NCI-H510A (cell line): ENCODE measurements at places on chromosomes 16 and 17.

- DNase-seq = no peak
Measured at GRCh38 chr17:44967026-44967906, 837 bp downstream of the C1QL1 start.

DNA sequence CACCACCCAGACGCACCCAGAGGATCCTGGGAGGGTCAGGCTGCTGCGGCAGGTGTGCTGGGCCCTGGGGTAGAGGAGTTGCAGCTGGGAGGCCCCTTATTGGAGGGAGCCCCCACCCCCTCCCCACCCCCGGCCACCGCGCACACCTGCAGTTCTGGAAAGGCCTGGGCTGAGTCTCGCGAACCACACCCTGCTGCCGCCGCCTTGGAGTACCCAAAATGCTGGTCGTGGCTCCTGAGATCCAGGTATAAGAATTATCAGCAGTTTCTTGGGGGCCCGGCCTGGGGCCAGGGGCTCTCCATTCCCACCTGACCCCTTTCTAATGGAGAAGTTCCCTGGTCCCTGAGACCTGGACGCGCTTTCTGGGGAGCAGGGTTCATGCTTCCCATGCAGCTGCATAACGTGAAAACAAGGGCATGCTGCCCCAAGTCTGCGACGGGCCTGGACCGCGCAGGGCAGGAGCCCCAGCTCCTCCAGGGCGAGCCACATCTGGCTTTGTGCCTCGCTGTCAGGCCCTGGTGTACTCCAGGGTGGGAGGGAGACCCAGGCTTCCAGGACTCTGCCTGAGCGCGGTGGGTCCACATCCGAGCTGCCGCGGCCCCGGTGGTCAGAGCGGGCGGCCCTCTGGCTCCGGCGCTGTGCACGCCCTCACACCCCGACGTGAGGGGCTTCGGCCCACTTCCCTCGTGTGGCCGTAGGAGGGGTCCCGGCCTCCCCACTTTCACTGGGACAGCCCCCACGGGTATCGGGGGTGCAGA lies 7.3 kb upstream of the SNAI3 start:
- DNase-seq = no peak

DNA sequence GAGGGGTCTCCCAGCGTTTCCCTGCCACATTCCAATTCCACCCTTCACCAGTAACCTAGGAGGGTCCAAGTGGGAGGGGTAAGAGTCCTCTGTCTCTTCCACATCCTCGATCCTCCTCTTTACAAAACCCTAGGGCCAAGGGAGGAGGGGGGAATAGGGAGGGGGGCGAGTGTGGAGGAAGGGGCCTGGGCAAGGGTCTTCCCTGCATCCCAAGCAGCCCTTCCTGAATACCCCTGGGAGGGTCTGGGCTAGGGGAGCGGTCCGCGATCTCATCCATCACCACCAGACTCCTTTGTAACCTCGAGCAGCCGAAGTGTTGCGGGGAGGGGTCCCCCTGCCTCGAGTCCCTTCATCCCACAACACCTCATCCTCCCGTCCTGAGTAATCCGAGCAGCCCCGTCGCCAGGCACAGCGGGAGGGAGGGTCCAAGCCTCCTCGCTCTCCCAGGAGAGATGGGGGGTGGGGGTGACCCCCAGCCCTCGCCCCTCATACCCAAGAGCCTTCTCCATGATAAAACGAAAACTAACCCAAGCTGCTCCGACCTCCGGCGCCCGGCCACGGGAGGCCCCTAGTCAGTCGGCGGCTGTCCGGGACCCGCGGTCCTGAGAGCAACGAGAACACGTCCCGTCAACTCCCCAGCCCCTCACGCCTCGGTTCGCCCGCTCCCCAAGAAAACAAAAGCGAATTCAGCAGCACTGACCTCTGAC lies 502 bp downstream of the SMPD3 start:
- DNase-seq = no peak

- DNase-seq = no peak
Measured at GRCh38 chr16:82049484-82049883, 14.4 kb downstream of the HSD17B2 start.

DNA sequence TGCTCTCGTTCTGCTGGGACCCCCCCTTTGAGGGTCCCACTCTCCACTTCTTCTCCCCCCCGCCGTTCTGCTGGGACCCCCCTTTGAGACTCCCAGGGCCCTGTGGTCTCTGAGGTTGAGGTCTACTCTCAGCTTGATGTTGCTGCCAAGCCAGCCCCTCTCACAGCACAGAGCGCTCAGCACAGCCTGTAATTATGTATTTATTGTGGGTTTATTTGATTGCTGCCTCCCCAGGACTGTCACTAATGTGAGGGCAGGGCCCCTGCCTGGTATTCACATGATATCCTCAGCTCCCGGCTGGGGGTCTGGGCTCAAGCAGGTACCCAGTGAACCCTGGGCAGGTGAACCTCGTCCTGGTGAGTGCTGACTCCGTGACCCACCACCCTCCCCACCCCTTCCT lies 35.4 kb downstream of the ACTG1 start:
- DNase-seq = no peak

- DNase-seq = no peak
Measured at GRCh38 chr17:76879691-76880090, 11.5 kb downstream of the MGAT5B start.

GRCh38 chr17:2253768-2254406 lies 49.7 kb downstream of the SMG6 start:
- no peak for DNase-seq

DNA sequence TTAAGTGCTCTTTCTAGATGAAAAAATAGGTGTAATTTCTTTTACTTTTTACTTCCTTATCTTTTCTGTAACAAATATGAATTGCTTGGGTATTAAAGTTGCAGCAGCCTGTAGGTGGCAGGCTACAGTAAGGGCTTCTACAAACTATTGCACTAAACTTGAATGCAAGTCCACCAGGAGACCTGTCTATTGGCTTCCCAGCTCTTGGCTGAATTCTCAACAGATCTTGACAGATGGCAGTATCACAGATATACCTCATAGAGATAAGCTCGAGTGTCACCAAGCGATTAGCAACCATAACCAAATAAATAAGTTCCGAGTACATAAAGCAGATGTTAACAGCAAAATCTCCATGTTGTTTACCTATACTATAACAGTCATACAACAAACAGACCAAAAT lies 5.9 kb downstream of the BBS2 start:
- no peak for DNase-seq

DNA sequence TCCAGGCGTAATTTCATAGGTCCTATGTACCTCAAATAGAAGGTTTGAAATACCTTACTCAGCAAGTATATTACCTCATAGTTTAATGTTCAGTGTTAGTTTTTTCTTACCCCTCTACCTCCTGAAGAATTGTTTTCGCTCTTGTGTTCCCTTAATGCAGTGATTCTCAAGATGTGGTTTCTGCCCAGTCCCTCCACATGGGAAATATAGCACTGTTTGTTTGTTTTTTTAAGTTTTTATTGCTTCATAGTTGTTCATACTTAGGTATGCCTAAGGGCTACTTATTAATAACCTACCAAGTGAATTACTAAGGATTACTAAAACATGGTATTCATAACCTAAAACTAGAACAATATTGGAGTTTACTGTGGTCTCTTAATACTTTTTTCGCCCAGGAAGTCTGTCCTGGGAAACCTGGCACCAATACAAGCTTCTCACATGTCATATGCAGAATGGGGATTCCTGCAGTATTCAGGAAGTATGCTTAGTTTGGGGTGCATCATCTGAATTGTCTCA lies 5.0 kb downstream of the RSPRY1 start:
- DNase-seq = no peak

DNA sequence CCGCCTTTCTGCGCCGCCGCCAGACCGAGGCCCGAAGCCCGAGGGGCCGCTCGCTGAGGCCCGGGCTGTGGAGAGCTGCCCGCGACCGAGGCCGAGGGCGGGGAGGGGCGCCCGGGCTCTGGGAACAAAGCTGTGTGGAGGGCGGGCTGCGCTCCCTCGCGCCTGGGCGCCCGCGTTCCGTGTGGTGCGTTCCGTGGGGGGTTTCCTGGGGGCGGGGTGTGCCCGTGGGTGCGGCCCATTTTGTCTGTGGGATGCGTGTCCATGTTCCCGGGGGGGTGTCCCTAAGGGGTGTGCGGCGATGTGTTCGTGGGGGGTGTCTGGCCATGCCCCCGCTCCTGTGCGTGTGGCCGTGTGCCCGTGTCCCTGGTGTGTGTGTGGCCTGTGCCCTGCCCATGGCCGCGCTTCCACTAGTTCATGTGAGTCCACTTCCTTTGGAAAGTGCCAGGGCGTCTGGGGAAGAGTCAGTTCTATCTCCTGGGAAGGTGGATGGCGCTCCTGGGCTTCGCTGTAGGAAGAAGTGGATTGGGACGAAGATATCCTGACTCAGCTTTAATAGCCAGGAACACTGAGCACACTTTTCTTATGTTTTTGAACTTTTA lies 520 bp downstream of the JPT2 start:
- DNase-seq = peak; percentile 11

GRCh38 chr17:40107522-40108174 lies 7.3 kb upstream of the NR1D1 start:
- no peak for DNase-seq

GRCh38 chr17:39679521-39680192 lies 8.2 kb downstream of the PGAP3 start:
- no peak for DNase-seq

DNA sequence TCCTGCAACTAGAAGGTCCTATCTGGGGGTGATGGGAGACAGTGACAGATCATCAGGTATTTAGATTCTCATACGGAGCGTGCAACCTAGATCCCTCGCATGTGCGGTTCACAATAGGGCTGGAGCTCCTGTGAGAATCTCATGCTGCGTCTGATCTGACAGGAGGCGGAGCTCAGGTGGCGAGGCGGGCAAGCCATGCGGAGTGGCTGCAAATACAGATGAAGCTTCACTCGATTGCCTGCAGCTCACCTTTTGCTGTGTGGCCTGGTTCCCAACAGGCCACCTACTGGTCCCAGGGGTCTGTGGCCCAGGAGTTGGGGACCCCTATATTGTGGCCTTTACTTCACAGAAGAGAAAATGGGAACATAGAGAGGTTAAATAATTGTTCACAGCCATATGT lies 200.4 kb downstream of the IRF8 start:
- DNase-seq = no peak

- peak; percentile 80 for DNase-seq
Measured at GRCh38 chr17:48261297-48261880, 153.8 kb downstream of the SNX11 start.

- DNase-seq = no peak
Measured at GRCh38 chr17:80000981-80001775, 34.5 kb downstream of the TBC1D16 start.

DNA sequence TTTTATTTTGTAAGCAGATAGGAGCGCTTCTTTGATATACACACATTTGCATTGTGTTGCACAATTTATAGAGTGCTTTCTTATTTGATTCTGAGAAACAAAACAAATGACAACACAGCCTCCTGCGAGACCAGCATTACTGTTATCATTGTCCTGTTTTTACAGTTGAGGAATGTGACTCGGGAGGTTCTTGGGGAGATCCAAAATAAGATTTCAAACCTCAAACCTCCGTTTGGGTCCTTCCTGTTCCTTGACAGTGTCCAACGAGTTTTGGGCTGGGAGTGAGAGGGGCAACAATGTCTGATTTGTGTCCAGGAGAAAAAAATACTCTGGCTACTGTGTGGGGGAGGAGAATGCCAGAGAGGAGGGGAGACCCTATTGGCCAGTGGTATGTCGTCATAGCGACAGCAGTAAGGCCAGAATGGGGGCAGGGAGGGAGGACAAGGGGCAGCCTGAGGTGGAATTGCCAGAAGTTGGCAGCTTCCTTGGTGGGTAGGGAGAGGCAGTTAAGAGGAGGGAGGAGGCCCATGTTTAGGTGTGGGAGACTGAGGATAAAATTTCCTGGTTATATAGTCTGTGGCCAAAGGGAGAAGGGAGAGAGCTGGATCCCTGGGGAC lies 45.5 kb downstream of the TMEM132E start:
- no peak for DNase-seq

- no peak for DNase-seq
Measured at GRCh38 chr16:27406511-27407128, 4.6 kb downstream of the IL21R start.

DNA sequence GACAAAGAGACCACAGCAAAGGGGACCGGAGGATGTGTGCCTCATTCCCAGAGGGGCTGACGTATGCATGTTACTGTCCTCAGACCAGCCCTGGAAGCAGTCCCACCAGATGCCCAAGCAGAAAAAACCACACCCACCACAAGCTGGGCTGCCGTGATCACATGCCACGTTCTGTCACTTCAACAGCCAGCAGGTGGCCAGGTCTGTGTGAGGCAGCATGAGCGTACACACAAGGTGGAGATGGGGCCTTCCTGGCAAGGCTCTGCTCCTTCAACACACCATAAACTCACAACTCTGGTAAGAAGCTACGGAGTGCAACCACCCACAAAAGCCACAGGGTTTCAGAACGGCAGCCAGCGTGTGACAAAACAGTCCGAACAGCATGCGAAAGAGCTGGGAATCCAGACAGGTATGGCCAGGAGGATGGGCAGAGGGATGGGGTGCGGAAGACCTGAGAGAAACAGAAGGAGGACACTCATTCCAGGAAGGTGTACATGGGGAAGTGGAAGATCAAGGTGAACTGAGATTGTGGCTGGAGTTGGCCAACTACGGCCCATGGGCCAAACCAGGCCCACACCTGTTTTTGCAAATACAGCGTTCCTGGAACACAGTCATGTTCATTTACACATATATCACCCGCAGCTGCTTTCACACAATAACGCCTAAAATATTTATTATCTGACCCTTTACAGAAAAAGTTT lies 27.9 kb downstream of the MBTPS1 start:
- no peak for DNase-seq

DNA sequence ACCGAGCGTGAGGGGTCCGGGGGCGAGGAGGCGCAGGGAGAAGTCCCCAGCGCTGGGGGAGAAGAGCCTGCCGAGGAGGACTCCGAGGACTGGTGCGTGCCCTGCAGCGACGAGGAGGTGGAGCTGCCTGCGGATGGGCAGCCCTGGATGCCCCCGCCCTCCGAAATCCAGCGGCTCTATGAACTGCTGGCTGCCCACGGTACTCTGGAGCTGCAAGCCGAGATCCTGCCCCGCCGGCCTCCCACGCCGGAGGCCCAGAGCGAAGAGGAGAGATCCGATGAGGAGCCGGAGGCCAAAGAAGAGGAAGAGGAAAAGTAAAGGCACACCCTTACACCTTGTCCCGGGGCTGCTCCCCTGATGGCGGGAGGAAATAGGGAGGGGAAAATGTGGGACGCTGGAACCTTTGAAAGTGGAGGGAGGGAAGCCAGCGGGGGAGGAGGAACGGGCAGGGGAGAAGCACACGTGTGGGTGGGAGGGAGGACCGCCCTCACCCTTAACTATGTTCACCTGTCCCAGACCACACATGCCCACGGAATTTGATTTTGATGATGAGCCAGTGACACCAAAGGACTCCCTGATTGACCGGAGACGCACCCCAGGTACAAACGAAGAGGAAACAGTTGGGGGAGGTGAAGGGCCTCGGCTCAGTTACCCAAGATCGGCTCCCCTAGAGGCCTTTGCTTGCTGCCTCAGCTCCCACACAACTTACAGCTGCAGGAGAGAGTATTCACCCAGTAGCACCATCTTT lies 916 bp downstream of the PAGR1 start:
- peak; percentile 64 for DNase-seq

- DNase-seq = no peak
Measured at GRCh38 chr17:63354256-63354655, 91.8 kb downstream of the CYB561 start.

DNA sequence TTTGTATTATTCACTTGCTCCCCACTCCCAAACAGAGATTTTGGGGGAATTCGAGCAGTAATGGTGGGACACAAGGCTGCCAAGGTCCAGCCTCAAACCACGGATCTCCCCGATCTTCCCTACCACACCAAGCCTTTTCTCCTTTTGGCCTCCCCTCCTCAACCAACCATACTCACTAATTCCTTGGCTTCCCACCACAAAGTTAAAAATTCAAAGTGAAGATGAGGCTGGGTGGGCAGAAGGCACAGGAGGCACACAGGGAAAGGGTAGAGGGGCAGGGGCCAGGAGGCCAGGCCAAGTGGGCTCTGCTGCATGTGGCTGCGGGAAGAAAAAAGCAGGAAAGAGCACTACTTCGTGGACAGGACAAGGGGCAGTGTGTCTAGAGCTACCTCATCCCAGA lies 15.2 kb downstream of the HOXB4 start:
- DNase-seq = no peak
